Cortex of kidney (tissue), 1 donor: ENCODE measurements at places on chromosomes 11 and 22.
A peak's percentile ranks its signal among the peaks of the same experiment; 100 is the strongest.

- no peak for DNase-seq
Observed at GRCh38 chr11:57368845-57369232, 12.1 kb downstream of the PRG3 start.

GRCh38 chr11:69861901-69862300 is 42.7 kb upstream of the FGF3 start:
- no peak for DNase-seq

DNA sequence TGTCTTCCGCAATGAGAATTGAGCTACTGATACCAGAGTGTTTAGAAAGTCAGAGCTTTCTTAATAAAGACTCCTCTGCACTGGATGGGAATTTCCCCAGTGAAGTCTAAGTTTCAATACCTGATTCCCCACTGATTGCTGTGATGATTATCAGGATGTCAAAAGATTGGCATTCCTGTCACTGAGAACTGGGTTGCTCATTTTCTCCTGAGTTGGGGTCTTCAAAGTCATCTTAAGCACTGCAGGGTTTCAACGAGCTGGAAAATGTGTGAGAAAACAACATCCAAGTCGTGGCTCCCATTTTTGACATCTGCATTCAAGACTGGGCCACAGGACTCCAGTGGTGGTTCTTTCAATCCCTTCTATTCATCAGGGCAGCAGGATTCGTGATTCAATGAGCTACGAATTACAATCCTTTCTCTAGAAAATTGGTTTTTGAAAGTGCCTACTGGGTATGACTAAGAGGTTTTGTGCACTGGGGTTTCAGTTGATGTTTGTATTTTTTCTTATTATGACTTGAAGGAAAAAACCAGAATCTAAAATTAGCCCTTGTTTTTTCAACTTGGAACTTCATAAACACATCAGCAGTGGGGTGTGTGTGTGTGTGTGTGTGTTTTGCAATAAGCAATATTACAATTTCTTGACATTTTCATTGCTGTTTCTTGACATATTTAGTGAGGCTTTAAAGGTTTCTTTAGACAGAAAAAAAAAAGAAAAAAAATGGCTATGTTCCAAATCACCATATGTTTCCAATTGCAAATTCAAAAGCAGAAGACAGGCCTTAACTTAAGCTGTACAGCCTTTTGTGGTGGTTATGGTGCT is 233.0 kb downstream of the FAM76B start:
- DNase-seq: no peak

DNA sequence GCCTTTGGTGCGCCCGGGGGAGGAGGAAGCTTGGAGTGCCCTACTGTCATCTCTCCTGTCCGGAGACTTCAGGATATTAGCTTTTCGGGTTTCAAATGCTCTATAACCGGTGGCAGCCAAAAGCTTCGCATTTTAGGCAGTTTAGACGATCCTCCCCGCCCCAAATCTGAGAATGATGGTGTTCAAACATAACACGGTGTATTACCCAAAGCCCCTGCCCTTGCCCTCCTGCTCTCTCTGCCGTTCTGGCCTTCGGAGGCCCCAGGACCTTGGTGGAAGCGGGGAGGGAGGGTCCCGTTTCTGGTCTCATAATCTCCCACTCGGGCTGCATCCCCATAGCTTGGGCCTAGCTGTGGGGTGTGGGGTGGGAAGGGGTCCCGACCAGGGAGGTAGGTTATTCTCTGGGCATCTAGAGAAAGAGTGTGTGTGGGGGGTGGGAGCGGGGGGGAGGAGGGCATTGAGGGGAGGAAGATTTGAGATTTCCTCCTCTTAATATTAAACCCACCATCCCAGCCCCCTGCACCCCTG is 2.3 kb downstream of the PKNOX2 start:
- DNase-seq: no peak

DNA sequence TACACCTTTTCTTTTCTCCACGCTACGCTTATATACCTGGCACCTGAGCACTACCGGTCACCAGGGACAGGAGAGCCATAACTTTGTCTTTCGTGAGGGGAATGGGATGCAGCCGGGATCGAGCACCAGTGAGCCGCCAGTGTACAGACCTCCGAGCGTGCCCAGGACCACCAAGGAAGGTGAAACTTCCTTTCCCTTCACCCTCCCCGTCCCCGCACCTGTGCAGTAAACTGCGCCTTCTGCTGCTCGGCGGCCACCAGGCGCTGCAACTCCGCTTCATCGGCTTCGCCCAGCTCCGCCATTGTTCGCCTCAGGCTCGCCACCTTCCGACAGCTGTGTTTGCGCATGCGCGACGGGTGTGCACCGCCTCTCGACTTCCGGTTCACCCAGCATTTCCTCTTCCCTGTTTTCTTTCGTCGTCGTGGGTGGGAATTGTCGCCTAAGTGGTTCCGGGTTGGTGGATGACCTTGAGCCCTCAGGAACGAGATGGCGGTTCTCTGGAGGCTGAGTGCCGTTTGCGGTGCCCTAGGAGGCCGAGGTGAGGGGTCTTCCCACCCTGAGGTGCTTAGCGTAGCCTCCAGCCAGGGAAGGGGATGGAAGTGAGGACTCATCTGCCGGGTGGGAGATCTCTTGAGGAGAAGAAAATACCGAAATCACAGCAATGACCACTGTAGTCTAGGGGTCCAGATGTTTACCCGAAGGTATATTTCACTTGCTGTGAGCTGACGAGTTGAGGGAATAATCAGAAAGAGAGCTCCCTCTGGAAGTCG is at the start of the genes SDHD and TIMM8B:
Gene SDHD (plus strand): TSS at position 452 of the 770 bp plus-strand sequence. CDS start 35 bp downstream, at position 487.
Gene TIMM8B (minus strand): TSS at position 335 of the 770 bp plus-strand sequence. CDS start 33 bp downstream, at position 302.
- peak; percentile 84 for DNase-seq

DNA sequence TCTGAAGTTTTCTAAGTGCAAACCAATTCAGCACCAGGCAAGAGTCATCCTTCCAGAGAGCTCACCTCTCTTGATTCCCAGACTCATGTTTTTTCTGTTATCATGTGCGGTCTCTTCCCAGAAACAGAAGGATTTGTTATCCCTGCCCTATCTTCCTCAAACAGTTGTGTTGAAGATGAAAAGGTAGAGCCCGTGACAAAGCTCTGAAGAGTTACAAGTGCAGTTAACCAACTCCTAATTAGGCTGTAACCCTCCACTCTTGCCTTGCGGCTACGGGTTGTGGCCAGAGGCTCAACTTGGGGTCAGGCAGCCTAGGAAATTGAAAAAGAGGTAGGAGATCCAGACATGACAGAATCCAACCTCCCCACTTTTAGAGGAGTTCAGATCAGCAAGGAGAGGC is 76.2 kb upstream of the CADM1 start:
- DNase-seq: no peak

DNA sequence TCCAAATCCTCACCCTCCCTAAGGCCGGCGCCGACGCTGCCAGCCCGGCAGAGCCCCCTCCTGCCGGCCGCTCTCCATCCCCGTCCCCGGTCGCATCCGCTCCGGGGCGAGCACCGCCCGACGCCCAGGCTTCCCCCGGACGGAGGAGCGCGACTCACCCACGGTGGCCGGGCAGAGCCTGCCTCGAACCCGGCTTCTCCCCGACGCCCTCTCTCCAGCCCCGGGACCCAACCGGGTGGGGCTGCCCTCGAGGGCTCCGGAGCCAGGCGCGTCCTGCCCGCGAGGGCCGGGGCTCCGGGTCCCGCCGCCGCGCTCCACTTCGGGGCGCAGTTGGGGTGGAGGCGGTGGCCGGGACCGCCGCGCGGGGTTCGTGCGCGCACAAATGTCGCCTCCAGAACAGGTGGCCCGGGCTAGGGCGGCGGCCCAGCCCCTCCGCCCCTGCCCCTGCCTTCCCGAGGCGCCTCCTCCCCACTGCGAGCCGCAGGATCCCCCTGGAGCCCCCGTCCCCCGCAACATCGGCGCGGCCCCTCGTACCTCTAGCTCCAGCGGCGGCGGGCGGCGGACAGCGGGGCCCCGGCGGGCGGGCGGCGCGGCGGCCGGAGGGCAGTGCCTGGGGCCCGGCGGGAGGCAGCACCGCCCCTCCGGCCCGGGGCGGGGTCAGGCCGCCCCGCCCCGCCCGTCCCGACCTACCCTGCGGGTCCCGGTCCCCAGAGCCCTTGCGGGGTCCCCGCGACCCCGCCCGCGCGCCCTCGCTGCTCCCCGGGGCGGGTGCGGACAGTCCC is at the start of gene A4GALT:
Gene A4GALT (minus strand): TSS at position 608 of the 782 bp plus-strand sequence. CDS start 26,919 bp downstream, outside the sequence.
- no peak for DNase-seq

DNA sequence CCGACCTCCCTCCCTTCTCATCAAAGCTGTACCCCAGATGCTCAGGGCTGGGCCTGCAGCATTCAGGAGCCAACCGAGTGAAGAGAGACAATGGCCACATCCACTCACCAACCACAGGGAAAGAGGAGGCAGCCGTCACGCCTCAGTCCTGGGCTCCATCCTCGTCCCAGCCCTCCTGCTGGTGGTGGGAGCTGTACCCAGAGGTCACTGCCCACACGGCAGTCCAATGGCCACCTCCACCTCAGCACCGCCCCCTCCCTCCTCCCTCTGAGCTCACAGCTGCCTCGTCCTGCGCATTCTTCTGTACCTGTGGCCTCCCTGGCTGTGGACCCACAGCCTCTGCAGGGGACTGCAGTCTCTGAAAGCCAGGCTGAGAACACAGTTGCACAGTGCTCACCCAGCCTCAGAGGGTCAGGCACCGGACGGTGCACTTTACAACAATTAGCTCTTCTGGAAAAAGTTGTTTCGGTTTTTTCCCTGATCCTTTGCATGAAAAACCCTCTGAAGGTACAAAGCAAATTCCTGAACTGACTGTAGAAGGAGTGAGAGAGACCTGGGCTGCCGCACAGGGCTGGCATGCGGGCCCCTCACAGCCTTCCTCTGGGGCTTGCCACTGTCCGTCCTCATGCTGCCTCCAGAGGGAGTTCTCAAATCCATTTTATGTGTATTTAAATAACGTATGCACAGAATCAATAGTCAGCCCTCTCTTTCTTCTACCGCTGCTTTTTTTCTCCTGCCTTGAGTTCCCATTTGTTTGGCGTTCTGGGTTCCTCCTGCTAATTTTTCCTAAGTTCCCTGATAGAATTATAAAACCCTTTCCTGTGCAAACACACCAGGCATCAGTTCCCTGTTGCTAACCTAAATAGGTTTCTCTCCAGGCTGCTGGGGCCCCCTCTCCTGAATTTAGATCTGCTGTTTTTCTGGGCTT is 52.7 kb downstream of the PHF21B start:
- DNase-seq: no peak

GRCh38 chr11:96207459-96208449 is 135.2 kb downstream of the MAML2 start:
- no peak for DNase-seq

DNA sequence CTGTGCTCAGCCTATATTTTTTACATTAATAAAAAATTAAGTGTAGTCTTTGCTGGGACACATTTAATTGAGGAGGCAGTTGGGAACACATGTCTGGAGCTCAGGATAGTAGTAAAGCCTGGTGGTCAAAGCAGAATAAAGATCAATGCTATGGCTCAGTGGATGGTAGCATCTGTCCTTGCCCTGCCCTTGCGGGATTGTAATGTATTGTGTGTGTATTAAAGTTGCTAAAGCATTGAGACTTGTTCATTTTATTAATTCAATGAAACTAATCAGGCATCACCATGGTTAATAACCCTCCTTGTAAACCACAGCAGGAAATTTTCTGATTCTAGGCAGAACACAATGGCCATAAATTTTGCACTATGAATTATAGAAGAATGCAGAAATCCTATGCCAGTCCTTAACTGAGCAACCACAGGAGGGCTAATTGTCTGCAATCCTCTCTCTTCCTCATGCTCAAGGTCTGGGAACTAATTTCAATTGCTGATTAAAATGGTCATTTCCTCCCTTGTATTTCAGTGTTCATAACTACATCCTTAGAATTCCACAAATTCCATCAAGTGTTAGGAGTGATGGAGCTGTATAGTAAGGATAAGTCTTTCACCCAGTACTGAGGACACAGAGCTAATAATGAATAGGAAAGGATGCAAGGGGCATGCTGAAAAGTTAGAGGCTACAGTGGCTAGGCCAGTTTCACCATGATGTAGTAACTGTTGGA is 403.2 kb upstream of the DDI1 start:
- DNase-seq: no peak
